Epithelial cell of proximal tubule (primary cell): ENCODE measurements at places on chromosomes 1 and 21.

DNA sequence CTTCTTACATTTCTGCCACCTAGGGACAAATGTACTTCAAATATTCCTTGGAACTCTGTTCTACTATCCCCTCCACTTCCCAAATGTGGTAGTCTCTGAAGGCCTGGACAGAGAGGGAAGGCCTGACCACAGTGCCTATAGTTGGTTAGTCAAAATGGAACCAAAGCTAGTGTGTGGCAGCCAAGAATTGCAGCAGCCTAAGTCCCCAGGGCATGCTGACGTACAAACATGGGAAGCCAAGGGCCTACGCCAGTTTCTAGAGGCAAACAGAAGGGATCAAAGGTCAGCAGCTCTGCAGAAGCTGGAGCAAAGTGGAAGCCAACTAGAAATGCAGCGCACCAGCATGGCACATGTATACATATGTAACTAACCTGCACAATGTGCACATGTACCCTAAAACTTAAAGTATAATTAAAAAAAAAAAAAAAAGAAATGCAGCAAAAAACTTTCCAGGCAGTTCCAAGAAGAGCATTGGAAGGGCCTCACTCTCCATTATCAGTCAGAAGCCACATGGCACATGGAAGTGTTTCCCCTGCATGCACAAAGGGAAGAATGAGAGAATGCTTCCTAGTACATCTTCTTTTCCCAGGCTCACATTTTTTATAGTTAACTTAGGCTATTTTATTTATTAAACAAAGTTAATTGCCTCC is 39.4 kb upstream of the GADD45A start:
- DNase-seq: no peak

DNA sequence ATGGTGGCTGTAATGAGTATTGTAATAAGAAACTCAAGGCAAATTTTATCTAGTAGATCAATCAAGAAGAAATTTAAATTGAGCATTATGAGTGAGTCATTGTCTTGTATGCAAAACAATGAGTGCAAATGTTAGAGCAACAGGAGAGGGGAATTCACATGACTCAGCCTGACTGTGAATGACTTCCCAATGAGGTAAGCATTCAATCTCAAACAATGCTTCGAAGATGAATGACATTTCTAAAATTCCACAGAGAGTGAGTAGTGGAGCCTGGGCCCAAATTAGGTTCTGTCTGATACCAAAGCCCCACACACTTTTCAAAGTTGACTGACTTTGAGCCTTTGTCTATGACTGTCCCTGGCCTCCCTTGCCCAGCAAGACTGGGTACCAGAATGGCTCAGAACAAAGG is 738.0 kb downstream of the PTPRU start:
- DNase-seq: peak; percentile 97

GRCh38 chr1:226912587-226913176 is 27.4 kb upstream of the COQ8A start:
- no peak for DNase-seq

DNA sequence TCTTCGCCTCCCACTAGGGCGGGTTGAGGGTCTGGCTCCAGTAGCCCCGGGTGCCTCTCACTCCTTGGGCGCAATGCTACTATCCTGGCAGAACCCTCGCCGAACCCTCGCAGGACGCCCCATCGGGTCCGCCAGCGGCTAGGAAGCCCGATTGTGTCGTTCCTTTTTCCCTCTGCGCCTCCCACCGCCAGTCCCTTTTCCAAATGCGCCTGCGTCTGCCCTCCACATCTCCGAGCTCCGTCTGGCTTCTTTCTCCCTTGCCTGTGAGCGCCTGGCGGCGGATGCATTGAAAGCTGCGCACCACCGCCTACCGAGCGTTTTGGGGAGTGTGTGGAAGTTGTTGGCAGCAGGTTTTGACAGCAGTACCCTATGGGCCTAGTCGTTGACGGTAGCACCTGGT is 1.0 kb upstream of the DIRAS3 start:
- DNase-seq: no peak

DNA sequence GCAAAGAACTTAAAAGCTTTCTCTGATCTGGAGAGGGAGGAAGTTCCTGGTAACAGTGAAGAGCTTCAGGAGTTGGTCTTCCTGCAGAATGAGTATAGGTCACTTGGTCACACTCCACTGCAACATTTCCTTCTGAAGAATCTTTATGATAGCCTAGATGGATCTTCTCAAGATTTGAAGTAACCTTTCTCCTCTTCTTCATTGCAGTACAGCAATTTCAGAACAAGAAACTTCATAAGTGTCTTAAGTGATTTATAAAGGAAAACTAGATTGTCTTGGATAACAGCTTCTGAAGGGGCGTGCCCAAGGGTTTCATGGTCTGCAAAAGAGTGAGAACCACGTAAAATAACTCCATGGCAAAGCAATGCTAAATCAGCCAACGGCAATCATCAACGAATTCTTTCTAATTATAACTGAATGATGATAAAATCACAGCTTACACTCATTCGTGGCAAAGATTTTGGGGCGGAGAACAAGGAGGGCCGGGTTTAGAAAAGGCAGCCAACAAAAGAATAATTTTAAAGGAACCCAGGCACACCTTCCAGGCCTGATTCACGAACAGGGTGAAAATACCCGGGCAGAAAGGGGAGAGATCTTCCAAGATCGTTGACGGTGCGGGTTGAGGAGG is 53.9 kb upstream of the ASPM start:
- DNase-seq: no peak

DNA sequence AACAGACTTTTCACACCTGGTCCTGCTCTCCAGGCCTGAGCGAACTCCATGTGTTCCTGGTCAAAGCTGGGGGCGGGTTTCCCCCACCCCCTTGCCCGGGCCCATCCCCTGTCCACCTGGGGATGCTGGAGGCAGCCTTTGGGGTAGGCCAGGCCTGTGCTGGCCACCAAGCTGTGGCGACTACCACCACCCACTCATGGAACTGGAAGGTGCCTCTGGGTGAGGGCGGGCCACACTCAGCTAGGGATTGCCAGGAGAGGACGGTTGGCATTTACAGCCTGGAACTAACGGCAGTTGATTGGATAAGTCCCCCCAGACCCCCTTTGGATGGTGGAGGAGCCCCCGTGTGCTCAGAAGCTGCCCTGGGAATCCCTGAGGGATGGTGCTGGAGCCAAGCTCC is 7.9 kb downstream of the S100B start:
- no peak for DNase-seq

GRCh38 chr1:15460708-15461095 is 4.2 kb downstream of the CELA2A start:
- no peak for DNase-seq

DNA sequence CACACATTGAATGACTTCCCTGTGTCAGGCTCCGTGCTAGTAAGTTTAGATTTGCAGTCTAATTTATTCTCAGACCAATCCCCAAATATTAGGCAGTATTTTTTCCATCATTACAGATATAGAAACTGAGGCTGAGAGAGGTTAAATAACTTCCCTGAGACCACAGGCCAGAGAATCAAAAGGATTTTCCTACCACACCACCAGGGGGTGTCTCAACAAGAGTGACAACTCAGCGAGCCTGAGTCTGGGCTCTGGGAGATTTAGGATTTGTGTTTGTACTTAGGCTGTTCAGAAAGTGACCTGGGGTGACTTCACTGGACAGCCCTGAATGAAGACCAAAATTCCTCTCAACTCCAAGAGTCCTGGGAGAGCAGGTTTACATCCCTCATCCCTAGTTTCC is 13.3 kb upstream of the LCE5A start:
- DNase-seq: no peak

GRCh38 chr1:177849579-177850290 is 120.1 kb downstream of the SEC16B start:
- DNase-seq: no peak

- no peak for DNase-seq
Observed at GRCh38 chr1:184935920-184936798, 38.1 kb downstream of the NIBAN1 start.

GRCh38 chr1:222031318-222031717 is 289.4 kb upstream of the DUSP10 start:
- no peak for DNase-seq

- no peak for DNase-seq
Observed at GRCh38 chr1:10679496-10680220, 116.8 kb downstream of the CASZ1 start.

DNA sequence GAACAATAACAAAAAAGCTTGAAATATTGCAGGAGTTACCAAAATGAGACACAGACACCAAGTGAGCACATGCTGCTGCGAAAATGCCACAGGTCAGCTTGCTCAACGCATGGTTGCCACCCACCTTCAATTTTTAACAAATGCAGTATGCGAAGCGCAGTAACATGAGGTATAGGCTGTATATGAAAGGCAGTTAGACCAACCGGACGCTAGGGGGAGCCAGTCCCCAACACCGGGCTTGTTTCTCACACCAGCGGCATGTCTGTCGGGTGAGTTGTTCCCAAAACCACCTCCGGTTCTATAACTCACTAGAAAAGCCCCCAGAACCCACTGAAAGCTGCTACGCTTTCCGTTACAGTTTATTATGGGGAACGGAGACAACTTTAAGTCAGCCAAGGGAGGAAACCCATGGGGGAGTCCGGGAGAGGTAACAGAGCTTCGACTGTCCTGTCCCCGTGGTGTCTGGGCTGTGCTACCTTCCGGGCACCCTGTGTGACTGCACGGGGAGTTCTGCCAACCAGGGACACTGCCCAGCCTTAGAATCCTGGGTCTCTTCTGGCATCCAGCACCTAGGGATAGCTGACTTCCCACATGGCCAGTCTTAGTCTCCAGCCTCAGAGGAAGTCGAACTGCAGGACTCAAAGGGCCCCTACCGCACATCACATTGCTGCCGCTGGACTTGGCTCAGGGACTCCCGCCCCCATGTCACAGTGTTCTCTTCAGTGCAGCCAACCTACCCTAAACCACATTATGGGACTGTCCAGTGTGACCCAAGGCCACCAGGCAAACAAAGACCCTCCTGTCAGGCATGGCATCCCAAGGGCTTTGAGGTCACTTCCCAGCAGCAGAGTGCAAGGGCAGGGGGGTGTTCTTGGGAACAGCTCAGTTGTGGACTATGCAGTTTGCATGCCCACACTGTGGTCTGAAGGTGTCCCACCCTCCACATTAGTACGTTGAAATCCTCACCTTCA is 14.0 kb downstream of the RNF187 start:
- DNase-seq: no peak

- DNase-seq: no peak
Observed at GRCh38 chr1:240192851-240193250, 101.2 kb downstream of the FMN2 start.

DNA sequence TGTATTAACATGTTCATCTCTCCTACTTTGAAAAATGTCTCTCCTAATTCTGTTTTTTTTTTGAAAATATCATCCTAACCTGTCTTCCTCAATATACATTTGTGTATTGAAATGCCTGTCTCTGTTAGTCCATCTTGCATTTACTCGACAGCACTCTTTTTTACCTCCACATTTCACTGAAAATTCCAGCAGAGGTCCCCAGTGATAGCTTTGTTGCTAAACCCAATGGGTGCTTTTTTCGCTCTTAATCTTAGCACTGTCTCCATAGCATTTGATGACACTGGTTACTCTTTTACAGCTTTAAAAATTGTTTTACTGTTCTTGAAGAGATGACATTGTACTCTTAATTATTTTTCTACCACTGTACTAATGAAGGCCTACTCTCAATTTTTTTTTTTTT is 10.8 kb downstream of the OSBPL9 start:
- DNase-seq: no peak

DNA sequence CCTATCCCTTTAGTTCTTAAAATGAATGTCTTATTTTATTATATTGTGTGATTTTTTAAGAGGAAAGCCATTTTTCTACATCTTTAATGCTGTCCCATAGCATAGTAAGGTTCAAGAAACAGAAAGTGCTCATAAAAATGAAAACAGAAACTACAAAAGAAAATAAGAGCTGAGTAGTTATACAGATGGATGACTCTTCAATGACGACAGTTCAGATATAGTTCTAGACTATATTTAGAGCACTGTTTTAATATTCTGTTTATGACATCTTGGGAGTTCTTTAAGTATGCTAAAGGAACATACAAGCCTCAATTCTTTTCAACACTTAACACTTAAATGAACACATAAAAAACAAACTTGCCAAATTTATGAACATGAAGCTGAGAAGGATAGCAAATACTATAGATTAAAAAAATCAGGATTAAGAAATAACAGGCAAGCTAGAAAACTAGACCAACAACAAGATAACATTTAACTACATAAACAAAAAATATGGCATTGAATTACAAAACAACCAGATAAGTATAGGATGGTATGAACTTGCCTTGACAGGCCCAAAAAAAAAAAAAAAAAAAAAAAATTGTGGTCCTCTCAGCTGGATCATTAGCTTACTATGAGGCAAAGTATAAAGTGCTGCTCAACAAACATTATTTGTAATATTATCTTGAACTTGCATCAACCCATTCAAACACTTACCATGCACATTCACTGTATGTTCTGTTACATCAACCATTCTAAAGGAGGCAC is 87.9 kb downstream of the ZZZ3 start:
- no peak for DNase-seq

GRCh38 chr1:116971258-116971860 is 30.2 kb upstream of the CD101 start:
- DNase-seq: no peak

DNA sequence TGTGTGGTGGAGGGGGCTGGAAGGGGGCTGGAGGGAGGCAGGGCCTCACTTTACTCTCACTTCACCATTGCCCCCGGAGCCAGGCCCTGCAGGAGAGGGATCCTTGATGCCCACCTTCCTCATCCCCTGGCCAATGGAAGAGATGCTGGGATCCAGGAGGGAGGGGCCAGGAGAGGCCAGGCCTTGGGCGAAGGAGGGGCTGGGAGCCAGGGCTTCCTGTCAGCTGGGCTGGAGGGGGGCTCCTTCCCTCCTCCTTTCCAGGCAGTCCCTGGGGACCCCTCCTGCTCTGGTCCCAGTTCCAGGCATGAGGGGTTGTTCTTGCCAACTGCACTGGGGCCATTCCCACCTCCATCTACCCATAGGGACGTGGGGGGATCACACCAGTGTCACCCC is 5.7 kb downstream of the AHDC1 start:
- DNase-seq: no peak

DNA sequence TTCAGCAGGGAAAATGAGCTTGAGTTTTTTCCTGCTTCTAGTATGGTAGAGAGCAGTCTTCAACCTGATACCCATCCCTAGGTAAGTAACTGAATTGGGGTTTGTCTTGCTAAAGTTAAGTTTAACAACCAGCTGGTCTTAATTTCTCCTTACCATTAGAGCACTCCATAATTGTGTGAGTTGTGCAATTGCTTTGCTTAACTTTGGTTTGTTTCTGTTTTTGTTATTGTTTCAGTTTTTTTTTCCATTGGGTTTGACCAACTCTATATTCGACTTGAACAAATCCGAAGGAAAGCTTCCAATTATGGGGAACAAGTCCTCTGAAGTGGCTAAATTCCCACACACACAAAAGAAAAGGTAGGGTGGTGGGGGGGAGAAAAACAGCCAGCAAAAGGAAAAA is 641.1 kb downstream of the PLA2G4A start:
- no peak for DNase-seq
